A549 treated with Hydrocortisone at 1 μM for 4 hours (cell line): ENCODE measurements at places on chromosomes 4 and X. TPM values are rescaled to one million over a fixed set of nuclear protein-coding genes. Genes with fewer than 3 reads are reported as not detected.

Gene GATA1
- not detected in 5 replicates for total RNA-seq

Gene TRIM2
- 0.62 to 1.2 TPM (median 0.64 TPM) in 5 replicates for total RNA-seq

Gene GLOD5
- total RNA-seq, result not detected in 5 replicates

Gene PRRG3
- total RNA-seq, result not detected in 5 replicates

Gene BEND4
- 0.01 TPM in 1 of 5 replicates, not detected in the others for total RNA-seq
